Stimulated activated CD4-positive, alpha-beta T cell treated with anti-CD3 and anti-CD28 coated beads, Interleukin-4, amount 100 ng/mL, for 1 hour (primary cell): ENCODE measurements at places on chromosomes 16 and 17.

- no peak for DNase-seq
These were observed at the start of gene BCL6B for GRCh38 chr17:7022781-7023571. TSS of gene BCL6B (plus strand) at chr17:7023050. CDS start at chr17:7023672, 622 bp downstream.

DNA sequence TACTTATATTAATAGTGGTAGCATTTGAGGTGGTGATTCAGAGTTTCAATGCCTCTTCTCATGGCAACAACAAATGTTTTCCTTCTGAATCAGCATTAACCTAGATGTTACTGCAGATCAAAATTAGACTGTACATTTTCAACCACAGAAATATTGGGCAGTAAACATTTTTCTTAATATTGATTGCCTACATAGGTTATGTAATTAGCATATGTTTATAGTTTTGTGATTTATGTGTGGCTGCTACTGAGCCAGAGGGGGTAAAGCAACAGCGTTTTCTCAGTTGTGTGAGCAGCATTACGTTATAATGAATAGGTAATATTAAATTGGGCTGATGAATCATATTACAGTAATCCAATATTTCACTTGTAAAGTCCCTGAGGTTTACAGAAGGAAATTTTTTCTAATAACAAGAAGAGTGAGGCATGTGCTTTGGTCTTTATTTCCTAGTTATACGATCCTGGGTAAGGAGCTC, 18.8 kb upstream of the BMERB1 start:
- DNase-seq, result no peak

DNA sequence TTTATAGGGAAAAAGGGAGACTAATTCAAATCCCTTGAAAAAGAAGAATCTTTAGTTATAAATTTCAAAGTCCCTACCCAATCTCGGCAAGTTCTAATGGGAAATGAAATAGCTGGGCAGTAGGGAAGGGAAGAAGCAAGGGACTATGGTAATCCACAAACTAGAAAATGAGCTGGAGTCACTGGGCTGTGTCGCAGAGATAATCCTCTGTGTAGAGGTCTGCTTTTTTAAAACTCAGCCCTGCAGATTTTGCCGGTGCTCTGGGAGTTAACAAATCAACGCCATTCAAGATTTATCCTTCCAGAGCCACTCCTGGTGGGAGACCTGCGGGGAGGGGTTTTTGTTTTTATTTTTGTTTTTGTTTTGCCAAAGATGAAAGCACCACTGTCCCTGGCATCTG, 20.8 kb downstream of the SNX11 start:
- no peak for DNase-seq

- DNase-seq, result no peak
These were observed 91.8 kb upstream of the CLEC18A start for GRCh38 chr16:69859105-69859989.

DNA sequence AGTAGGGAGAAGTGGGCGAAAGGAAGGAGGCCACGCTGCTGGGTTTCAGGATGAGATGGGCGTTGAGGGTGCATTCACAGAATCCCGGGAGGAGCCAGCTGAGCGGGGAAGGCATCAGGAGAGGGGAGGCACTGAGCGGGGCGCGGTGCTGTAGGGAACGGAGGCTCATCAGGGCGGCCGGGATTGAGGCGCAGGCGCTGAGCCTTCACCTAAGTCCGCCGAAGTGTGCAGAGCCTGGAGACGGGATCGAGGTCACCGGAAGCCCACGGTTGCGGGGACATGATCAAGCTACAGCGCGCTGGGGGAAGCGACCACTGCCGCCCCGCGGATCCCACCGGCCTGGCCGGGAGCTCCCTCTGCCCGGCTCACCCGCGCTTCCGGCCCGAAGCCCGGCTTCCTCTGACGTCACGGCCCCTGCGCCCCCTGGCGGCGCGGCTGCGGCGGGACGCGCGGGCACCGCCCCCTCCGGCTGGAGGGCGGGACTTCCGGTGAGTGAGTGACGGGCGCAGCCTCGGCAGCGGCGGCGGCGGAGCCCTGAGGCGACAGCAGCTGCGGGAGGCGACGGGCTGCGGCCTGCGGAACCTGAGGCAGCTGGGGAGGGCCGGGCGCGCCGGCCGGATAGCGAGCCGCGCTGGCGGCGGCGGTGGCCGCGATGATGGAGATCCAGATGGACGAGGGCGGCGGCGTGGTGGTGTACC, at the start of gene MAPK8IP3:
Gene MAPK8IP3 (plus strand): TSS at position 508 of the 698 bp plus-strand sequence. CDS start 145 bp downstream, at position 653.
- peak; percentile 95 for DNase-seq

DNA sequence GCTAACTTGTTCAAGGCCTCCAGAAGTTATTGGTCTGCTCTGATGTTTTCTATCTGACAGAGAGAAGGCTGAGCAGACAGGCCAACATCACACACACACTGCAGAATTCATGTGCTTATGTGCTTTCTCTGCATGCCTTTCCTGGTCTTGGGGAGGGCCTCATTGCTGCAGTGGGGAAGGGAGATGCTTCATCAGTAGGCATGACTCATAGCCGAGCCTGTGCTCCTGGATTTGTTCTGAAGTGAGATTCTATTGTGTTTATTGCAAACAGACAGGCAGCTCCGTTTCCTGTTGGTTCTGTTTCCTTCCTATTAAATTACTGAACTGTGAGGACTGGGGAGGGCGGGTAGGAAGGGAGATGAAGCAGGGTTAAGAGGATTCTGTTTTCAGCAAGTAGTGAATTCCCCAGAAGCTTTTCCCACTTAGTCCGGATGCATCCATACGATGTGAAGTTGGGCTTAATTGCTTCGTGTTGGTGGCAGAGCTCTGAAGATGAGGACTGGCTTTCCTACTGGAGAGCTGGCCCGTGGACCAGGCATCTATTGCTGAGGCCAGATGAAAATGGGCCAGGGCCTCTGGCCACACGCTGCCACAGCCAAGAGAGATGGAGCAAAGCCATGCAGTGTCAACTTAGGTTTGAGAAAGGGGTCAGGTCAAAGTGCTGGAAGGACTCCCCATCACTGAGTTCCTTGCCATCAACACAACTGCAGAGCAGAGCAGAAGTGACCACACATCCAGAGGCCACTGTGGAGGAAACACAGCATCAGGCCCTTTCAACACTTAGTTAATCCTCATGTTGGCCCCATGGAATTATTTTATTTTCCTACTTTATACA, 179.3 kb downstream of the UTP18 start:
- DNase-seq, result no peak

GRCh38 chr16:648071-648780, 939 bp upstream of the WDR90 start:
- DNase-seq, result peak; percentile 53

DNA sequence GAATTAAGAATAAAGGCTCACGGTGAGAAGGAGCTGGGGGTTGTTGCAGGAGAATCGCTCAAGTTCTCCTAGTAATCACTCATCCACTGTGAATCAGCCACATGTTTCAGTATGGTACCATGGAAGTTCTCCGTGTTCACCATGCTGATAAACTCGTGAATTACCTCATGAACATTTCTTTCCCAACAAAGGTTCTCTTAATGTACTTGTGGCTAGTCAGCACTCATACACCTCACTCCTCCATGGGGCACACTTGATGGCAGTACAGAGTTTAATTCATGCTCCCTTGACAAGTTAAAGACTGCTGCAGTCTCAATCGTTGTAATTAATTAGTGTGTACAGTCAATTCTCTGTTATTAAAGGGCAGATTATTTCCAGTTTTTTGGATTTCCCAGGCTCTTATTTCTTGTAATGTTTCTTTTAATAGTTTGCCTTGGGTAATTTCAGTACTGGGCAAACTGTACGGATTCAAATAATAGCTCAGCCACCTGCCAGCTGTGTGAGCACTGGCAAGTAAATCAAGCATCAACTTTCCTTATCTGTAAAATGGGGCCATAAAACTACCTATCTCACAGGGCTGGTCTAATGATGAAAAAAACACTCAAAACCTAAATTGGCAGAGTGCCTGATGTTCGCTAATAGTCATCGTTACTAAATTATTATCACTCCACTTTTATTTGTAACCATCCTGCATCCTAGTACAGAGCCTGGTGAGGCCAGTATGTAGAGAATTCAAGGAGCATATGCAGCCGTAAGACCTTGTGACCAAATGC, 6.1 kb downstream of the GOT2 start:
- no peak for DNase-seq

- no peak for DNase-seq
These were observed 10.0 kb downstream of the STX4 start for GRCh38 chr16:31043352-31043751.

DNA sequence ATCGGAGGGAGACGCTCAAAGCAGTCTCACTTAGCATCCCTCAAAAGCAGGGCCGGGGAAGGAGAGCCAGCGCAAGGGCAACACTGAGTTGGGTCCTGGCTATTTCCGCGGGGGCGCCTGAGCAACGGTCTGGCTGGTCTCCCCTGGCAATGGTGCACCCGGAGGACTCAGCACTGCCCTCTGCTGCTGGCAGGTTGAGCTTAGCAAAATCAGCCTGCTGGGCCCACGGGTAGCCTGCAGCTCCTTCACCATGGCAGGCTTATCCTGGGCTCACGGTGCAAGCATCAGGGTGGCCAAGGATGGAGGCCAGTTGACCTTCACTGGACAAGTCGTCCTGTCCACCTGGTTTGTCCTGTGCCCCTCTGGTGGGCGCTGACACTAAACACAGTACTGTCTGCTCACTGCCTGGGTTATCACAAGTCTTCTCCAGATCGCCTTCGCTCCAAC, 14.4 kb upstream of the ALDH3A1 start:
- DNase-seq, result peak; percentile 63

GRCh38 chr17:80901319-80901718, 90.3 kb upstream of the CHMP6 start:
- DNase-seq, result no peak

DNA sequence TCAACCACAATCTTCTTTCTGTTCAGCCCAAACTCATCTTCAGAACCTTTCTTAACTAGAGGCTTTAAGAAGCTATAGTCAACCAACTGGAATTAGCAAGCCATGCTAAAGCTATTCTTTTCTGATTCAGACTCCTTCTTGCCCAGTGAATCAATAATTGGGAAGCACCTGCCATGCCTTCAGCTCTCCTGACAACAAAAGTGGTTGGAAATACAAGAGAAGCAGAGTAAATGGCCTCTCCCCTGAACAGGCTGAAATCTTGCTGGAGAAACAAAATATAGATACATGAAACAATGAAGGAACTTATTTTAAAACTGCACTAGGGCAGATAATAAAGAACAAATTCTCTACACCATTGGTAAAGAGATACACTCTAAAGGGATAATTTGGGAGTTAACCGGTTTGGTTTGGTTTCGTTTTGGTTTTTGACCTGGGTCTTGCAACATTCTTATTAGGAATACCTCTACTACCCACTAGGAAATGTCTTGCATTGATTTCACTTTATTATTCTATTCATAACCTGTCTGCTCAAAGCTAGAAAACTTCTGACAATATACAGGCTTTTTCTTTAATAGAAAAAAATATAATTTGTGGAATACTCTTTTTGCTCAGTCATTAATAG, 173.6 kb upstream of the DYNLRB2 start:
- no peak for DNase-seq

- DNase-seq, result no peak
These were observed 68.2 kb downstream of the SIAH1 start for GRCh38 chr16:48317026-48317425.

DNA sequence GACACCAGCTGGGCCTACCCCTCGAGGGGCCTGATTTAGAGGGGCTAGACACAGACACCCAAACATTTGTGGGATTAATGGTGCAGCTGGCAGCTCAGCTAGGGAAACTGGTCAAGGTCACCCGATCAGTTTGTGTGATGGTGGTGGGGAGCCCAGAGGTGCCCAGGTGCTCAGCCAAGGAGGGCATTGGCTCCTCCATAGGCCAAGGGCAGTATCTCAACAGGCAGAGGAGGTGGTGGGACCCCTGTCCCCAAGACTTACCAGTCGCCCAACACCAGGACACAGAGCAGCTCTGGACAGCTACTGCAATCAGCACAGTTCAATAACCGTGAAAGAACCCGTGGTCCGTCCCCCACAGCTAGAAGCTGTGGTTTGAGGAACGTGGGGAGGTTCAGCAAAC, 120.9 kb downstream of the C16orf78 start:
- no peak for DNase-seq

DNA sequence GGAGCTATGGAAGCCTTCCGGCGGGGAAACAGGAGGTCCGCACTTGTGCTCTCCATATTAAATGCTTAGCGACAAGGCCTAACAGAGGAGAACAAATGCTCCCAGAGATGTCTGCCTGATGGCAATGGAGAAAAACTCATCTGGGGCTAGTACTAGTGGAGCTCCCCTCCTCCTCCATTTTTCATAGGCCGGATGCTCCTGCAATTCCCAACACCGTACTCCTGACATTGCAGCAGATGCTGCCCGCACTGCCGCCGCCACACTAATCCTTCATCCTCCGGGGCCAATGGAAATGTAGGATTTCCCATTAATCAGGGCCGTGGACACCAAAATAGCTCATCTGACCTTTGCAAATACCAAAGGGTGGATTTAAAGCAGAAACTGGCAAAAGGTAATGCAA, 27.5 kb downstream of the TOM1L2 start:
- no peak for DNase-seq

DNA sequence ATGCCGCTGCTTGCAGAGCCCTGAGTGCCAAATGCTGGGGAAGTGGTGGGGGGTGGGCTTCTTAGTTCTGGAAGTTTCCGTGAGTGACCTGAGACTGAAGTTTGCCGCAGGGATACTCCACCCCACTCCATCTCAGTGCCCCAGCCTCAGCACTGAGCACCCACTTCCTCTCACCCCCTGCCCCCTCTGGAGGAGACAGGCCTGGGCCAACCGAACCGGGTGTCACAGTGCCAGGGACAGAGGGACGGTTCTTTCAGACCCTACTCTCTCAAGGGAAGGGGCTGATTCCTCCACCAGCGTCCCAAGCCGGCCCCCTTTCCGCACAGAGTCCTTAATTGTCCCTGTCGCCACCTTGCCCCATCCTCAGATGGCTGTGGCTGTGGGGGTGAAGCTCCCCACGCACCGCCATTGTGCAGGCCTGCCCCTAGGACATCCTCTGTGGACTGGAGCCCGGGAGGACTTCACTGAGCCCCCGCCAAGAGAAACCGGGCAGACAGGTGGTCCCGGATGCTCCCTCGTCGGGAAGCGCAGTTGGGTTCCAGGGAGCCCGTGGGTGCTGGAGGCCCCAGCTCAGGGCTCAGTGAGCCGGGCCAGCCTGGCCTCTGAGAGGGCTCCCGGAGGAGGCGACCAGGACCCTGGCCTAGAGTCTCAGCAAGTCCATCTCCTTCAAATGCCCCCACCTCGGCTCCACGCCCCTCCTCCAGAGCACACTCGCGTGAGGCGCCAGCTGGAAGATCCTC, 1.6 kb upstream of the KREMEN2 start:
- no peak for DNase-seq

DNA sequence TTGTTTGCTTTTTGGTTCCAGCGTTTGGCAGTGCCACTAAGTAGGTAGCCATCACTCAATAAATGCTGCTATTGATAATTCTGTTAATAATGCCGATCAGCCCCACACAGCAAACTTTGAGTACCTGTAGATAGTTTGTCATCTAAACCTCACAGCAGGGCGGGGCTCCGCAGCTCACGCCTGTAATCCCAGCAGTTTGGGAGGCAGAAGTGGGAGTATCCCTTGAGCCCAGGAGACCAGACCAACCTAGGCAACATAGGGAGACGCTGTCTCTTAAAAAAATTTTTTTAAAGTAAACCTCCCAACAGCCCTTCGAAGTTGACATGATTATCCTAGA, 1.6 kb downstream of the BFAR start:
- no peak for DNase-seq

DNA sequence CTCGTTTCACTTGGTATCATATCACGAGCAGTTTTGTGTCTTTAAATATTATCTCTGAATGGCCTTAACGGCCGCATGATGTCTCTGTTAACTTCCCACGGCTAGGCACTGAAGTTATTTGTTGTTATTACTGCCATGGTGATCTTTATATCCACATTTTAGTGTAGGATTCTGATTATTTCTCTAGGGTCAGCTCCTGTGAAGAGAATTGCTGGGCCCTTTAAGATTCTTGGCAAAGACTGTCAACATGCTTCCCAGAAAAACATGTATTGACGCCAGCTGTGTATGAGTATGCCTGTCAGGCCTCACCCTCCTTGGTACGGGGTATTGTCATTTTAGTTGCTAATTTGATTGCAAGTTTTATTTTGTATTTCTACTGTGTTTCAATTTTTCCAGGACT, 263.5 kb downstream of the SNX29 start:
- no peak for DNase-seq
